HAP-1 (cell line): ENCODE measurements at places on chromosomes 7 and 10.
A peak's percentile ranks its signal among the peaks of the same experiment; 100 is the strongest.

DNA sequence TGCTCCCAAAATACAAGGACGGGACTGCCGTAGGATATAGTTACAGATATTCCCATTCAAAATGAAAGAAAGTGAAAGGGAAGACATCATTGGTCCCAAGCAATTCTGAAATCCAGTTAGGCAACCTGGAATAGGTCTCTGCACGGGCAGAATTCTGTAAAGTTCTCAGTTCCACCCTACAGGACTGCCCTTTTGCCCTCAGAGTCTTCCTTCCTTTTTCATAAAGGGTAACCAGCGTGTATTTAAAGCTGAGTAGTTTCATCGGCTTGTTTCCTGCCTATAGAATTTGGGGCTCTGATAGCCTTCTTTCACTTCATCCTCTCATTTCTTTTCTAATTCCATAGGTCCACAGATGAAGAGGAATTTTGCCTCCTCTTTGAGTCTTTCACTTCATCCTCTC, 20.0 kb downstream of the COPG2 start:
- no peak for DNase-seq

DNA sequence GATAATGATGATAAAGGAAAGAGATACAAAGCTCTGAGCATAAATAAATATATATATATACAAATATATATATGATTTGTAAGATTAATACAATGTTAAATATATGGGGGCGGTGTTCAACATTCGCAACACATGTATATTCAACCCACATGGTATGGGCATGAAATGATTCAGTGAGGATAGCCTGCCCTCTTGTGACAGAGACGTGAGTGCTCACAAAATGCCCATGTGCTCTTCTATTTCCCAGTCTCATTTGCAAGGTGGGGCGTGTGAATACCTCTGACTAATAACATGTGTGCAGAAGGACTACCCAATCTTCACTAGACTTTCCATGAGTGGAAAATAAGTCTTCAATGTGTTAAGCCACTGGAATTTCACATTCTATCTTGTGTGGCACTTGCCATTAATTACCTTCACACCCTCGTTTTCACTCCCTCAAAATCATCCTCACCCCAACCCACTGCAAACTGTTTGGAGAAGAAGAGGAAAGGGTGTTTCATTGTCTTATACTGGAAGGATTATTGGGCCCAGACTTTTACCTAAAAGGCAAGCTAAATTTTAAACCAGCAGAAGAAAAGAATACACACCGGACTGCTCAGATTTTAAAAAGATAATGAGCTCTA, 26.9 kb downstream of the ASAH2 start:
- DNase-seq: peak; percentile 47

DNA sequence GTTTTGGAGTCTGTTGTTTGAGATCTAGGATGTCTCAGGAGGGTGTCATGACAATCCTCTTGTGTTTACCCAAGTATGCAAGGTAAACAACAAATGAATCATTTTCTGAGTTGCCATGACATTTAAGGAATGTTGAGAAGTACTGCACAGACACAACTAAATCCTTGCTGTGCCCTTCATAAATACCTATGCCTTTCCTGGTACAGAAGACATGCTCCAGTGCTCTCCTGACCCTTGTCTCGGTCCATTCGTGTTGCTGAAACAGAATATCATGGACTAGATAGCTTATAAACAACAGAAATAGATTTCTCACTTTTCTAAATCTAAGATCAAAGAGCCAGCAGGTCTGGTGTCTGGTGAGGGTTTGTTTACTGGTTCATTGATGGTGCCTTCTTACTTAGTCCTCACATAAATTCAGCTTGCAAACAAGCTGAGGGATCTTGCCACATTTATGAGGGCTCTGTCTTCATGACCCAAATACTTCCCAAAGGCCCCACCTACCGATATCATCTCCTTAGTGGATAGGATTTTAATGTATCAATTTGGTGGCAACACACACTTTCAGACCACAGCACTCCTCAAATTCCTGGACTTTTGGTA, 341.8 kb upstream of the SEMA3A start:
- no peak for DNase-seq

- peak; percentile 25 for DNase-seq
Measured at GRCh38 chr7:140624392-140625191, 16.0 kb downstream of the DENND2A start.

DNA sequence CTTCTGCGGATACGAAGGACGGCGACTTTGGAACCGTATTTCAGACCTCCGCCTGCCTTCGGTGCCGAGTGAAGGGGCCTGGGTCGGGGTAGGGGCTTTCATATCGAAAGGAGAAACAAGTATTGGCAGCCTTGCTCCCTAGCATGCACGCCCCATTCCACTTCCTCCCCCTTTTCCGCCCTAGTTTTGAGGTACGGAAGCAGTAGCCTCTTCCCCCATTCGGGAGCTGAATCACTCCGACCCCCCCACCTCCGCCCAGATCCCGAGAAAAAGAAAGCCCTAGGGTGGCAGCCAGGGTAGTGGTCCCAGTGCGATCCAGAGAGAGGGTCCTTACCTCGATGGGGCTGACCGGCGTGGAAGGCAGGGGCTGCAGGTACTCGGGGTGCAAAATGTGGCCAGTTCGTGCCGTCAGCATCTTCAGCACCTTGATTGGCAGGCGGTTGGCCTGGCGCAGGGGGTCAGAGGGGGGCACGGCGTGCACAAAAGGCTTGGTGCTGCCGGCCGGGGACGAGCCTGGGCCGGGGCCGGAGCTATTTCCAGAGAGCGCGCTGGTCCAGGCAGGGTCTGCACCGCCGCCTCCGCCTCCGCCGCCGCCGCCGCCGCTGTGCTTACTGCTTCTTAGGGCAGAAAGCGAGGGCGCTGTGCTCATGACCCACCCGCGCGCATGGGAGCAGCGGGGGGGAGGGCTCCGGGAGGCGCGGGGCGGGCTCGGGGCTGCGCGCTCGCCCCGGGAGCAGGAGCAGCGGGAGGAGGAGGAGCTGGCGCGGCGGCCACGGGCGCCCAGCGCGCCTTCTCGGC, 594 bp downstream of the ZNF503 start:
- DNase-seq: peak; percentile 20

DNA sequence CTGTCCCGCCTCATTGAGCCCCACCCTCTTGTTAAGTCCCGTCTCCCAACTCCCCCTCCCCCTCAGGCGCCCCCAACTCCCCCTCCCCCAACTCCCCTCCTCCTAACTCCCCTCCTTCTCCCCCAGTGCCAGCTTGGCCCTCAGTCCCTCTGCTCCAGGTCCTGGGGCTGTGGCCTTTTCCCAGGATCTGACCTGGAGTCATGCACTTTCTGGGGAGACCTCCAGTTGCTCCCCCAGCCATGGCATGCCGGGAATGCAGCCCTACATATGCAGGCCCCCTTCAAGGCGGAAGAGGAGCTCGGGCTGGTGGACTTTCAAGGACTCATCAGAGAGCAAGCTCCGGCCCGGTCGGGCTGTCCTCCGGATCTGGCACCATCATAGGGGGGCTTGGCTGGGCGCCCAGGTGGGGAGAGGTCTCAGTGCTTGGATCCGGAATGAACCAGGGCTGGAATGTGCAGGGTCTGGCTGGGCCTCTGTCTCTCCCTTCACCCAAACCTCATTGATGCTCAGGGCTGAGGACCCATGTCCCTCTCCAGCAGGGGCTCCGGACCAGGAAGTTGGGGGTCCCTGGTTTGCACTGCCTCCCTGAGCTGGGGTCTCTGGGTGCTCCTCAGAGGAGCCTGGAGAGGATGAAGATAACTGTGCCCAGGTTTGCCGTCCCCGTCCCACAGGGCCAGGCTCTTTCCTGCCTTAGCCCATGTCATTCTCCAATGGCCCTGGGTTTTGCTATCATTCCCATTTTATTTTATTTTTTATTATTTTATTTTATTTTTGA, 41.1 kb downstream of the TMEM270 start:
- DNase-seq: no peak

- no peak for DNase-seq
Measured at GRCh38 chr10:103726637-103727036, 128.7 kb downstream of the SH3PXD2A start.

- no peak for DNase-seq
Measured at GRCh38 chr7:133675510-133676218, 422.8 kb downstream of the EXOC4 start.

DNA sequence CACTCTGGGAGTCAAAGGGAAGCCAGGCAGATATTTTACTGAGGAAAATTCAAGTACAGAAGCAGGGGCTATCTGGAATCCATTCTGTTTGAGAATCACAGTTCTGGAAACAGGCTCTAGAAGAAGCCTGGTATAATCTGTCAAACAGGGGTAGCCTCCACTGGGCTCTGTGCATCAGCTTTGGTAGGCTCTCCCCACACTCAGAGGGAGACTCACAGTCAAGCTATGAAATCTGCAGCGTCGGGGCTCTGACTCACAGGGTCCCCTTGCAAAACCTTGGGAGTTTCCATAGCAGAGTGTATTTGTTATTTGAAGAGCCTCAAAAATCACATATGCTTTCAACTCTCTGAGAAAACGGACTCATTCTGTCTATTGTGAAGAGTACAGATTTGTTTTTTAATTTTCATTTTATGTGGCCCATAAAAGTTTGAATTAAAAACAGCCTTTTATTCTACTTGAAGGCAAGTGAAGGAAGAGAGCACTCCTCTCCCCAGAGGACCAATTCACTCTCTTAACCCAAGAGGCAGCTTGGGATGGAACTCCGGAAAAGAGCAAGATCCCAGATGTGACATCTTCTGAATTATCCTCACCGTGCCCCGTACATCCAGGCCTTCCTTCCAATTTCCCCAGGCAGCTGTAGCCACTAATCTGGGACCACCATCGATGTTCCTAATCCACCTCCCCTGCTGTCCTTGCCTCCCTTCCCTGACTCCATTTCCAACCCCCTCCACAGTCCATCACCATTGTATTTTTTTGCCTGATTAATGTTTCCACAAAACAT, 590.9 kb upstream of the MGMT start:
- DNase-seq: no peak
